ENCODE measurements at places on chromosomes 2 and 18.

GRCh38 chr2:147927053-147927588, 82.3 kb downstream of the ACVR2A start:
- DNase-seq = no peak

DNA sequence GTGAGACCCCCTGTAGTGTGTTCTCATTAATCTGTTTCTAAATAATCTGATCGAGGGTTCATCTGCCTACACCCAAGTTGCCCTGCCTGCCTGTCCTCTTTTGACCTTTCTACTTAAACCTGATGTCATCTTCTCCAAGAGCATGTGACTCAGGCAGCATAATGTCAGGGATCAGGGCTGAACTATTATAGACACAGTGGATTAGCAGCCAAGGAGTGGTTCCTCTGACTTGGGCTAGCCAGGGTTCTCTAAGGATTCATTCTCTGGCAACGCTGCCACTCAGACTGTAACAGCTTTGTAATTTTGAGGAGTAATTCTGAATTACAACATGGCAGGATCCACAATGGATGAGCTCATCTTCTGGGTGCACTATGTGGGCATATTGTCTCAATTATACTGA, 124.0 kb downstream of the MDH1 start:
- no peak for DNase-seq

- DNase-seq = no peak
These were observed 12.2 kb downstream of the SH3BP4 start for GRCh38 chr2:234963773-234964615.

DNA sequence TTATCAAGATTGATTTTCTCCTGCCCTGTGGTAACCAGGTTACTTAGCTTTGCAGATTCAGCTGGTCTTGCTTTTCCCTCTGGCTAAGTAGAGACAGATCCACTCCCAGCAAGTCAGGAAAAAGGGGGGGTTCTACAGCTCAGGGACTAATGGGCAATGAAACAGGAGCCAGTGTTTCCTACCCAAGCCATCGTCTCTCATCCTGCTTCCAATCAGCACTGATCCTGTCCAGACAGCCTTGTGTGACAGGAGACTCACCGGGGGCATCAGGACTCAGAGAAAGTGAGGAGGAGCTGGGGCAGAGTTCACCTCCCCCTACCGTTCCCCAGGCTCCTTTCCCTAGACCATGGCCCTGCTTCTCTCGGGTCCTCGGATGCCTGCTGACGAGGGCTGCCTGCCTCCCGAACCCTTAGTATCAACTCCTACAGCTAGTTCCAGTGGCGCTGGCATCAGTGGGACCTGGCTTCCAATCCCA, 307.6 kb downstream of the ALK start:
- no peak for DNase-seq

DNA sequence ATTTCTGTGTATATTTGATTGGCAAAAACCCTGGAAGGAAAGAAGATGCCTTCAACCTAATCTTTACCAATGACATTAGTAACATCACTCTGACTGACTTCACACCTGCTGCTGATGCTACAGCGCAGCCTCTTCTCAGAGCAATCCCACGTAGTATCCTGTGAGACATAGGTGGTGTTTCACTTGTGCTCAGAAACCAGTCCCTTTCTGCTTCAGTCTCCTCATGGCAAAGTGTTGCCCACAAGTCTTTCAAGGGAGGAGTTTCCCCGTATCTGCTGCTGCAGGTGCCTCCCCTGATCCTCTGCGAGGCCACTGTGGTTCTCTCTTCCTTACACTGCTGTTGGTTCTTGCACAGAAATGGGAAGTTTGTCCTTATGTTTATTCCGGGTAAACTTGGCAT, 433.2 kb upstream of the TNP1 start:
- DNase-seq = no peak

GRCh38 chr2:14520385-14520945, 112.1 kb upstream of the LRATD1 start:
- DNase-seq = no peak

DNA sequence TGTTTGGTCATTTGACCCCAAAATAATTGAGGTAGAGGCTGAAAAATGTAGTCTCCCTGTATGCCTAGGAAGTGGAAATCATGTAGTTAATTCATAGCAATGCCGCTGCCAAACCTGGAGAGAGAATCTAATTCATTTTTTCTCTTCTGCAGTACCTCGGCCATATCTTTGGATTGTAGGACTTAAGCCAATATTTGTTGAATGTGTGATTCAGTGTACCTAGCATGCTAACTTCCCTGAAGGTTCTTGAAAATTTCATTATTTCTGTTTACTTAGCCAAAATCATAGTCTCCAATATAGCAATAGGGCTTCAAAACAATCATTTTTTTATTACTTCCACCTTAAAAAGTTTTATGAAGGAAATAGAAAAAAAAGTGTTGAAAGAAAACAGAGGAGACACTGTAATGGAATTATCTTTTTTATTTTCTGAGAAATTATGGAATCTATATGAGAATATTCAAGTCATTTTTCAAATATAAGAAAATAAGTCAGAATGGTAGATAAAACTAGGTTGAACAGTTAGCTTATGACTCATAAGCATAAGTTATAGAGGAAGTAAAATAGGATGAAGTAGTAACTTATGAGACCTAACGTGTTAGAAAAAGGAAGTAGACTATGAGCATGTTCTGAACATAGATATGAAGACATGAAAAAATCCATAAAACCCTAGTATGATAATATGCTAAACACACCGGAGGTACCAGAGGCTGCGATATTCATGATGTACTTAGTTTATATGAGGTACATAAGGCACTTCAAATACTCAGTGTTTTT, 35.2 kb upstream of the CDH19 start:
- no peak for DNase-seq

DNA sequence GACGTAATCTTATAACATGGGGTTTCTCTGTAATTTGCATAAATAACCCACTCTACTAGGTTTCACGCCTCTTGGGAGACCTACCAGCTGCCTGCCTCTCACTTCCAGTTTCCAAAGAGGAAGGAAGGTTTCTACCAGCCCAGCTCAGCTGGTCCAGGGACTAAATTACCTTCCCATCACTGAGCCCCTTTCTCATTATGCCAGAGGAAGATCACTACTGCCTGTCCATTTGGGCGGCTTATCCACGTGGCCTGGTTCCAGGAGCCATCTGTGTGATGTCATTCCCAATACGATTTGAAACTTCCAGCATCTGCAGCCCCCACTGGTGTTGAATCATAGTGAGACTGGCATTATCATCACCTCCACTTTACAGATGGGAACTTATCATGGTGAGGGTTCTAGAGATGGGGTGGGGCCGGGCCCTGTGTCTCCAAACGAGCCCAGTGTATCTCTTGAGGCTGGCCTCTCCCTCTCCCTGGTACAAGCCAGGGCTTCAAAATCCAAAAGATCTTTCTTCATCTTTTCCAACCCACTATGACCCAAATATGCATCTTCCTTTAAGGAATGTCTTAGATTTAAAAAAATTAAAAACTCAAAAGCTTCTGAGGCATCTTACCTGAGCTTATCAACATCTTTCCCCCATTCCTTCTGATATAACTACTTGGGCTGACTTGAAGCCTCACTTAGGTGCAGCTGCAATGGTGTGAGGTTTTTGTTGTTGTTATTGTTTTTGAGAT, 140.8 kb downstream of the DDX1 start:
- no peak for DNase-seq

GRCh38 chr2:145102706-145103105, 582.8 kb upstream of the ZEB2 start:
- no peak for DNase-seq

GRCh38 chr2:46098621-46099062, 198.6 kb upstream of the EPAS1 start:
- no peak for DNase-seq

GRCh38 chr2:217279140-217279539, 419.3 kb upstream of the TNP1 start:
- DNase-seq = no peak

All from iPS-NIHi11 (cell line).